CD4-positive, alpha-beta T cell treated with Interleukin-6 at 100 ng/mL for 8 hours (primary cell): ENCODE measurements at places on chromosomes 6 and 20.

DNA sequence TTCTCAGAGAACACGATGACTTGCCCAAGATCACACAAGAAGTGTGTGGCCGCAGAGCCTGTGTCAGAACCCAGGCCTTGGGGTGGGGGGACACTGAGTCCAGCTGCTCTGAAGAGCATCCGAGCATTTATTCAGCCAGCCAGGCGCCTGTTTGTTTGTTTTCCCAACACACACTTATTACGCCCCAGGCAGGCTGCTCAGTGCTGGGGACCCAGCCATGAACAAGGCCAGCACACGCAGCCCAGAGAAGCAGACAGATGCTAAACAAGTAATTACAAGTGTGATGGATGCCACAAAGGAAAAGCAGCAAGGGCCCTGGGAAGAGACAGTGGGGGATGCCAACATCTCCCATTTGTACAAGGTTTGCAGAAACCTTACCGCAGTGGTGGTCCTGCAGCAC lies 19.4 kb upstream of the SIRPA start:
- no peak for DNase-seq

- DNase-seq: no peak
These were observed 12.8 kb upstream of the BPI start for GRCh38 chr20:38290829-38291814.

DNA sequence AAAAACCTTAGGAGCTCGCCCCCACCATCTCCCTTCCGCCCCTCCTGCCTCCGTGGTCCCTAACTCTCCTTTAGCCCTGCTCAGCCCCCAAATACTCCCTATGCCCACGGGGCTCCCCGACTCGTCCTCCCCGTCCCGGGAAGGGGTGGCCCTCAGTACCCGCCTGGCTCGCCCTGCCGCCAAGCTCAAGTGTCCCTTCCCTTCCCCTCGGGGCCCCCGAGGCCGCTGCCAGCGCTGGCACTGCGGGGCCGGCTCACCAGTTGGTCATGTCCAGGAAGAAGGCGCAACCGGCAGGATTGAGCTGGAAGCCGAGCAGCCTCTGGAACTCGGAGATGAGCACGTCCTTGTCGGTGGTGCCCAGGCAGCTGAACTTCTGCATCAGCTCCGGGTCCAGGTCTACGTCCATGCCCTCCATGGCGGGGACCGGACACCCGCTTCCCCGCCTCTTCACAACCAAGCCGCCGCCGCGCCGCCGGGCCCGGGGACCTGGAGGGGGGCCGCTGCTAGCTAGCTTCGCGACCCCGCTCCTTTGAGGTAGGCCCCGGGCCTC lies 303 bp downstream of the ILRUN start:
- no peak for DNase-seq

DNA sequence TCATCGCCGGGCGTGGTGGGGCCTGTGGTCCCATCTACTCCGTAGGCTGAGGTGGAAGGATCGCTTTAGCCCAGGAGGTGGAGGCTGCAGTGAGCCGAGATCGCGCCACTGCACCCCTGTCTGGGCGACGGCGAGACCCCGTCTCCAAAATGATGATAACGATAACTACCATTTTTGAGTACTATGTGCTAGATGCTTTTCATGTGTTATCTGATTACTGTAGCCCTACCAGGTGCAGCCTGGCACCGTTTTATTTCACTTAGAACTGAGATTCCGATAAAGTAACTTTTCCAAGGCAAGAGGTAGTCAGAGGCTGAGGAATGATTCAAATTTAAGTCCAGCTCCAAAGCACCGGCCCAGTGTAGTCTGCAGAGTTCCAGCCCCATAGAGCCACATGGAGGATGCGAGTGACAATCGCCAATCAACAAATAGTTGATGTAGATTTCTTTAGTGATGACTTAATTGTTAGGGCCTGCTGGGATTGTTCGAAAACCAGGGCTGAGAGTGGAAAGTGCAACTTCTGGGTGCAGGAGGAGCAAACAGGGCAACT lies 727 bp downstream of the ERMARD start:
- no peak for DNase-seq
